Activated CD8-positive, alpha-beta memory T cell treated with anti-CD3 and anti-CD28 coated beads, Interleukin-2, amount 10 ng/mL, durations not matched to agents 7 days and 5 days (primary cell): ENCODE measurements at places on chromosomes 3 and 15. TPM values are rescaled to one million over a fixed set of nuclear protein-coding genes. Genes with fewer than 3 reads are reported as not detected.
A peak's percentile ranks its signal among the peaks of the same experiment; 100 is the strongest.

GRCh38 chr15:29208352-29208751 lies 61.3 kb downstream of the NSMCE3 start:
- no peak for DNase-seq

GRCh38 chr15:48242535-48242934 lies 36.4 kb downstream of the SLC12A1 start:
- DNase-seq, result no peak

DNA sequence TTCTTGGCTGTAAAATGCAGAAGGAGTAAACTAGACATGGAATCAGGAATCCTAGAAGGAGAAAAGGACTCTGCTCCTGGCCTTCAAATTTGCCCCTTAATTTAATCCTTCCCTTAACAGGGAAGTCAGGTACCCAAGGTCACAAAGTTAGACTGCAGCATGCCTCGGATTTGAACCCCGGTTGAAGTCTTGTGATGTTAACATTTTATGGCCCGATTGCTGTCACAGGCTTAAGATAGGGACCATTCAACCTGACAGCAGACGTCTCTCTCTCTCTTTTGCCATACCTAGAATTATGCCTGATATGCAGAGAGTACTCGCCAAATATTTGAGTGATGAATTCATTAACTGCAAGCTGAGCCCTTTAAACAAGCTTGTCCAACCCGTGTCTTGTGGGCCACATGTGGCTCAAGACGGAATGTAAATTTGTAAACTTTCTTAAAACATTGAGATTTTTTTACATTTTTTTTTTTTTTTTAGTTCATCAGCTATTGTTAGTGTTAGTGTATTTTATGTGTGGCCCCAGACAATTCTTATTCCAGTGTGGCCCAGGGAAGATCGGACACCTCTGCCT lies 217.2 kb downstream of the THSD4 start:
- DNase-seq, result no peak

DNA sequence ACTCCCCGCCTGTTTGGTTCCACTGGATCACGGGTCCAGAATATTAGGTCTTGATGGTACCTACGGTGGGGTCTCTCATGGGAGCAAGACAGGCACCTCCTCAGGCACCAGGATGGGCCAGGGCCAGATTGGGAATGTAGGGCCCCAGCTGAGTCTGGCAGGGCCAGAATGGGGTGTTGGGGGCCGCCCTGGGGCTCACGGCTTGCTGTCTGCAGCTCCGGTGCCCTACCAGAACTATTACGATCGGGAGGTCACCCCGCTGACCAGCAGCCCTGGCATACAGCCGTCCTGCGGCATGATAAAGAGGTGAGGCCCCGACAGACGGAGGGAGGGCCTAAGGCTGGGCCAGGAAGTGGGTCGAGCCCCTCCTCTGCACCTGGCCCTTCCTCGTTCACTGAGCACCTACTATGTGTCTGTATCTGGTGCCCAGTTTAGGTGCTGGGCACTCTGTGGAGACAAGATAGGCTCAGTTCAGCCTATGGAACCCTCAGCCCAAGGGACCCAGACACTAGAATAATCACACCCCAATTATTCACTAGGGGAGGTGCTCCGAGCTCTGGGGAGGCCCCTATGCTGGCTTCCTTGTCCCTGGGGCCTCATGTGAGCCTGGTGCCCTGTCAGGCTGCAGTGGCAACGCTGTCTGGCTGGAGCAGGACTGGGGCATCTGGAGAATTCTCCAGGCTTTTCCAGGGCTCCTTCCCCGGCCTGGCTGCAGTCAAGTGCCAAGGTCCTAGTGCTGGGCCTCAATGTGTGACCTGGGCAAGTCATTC lies 37.9 kb downstream of the PSTPIP1 start:
- peak; percentile 25 for DNase-seq

GRCh38 chr15:27167738-27168137 lies 196.8 kb downstream of the GABRG3 start:
- no peak for DNase-seq

GRCh38 chr3:33023176-33024136 lies 72.0 kb downstream of the CCR4 start:
- DNase-seq, result no peak

GRCh38 chr15:74977599-74977998 lies 17.8 kb upstream of the SCAMP5 start:
- DNase-seq, result peak; percentile 61

DNA sequence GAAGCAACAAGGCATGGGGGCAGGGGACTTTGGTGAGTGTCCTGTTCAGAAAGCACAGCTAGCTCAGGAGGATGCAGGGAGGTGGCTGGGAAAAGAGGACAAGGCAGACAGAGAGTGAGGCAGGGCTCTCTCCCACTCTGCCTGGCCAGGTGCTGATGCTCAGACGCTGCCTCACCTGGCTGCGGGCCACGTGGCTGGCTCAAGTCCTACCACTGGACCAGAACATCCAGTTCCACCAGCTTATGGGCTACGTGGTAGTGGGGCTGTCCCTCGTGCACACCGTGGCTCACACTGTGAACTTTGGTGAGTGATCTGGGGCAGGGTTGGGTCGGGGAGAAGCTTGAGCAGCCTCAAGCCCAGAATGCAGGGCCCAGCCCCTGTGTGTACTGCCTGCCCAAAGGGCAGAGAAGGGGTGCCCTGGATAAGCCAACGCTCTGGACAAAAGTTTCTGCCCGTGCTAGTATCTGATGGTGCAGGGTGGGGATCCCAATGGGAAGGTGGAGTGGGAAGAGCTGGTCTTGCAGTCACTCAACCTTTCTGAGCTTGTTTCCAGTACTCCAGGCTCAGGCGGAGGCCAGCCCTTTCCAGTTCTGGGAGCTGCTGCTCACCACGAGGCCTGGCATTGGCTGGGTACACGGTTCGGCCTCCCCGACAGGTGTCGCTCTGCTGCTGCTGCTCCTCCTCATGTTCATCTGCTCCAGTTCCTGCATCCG lies 20.9 kb downstream of the NOX5 start:
- DNase-seq, result no peak

GRCh38 chr3:195932418-195933043 lies 24.2 kb upstream of the TNK2 start:
- DNase-seq, result no peak

- no peak for DNase-seq
Observed at GRCh38 chr3:172259111-172259541, 189.1 kb downstream of the GHSR start.

- no peak for DNase-seq
Observed at GRCh38 chr3:53665608-53666425, 171.4 kb downstream of the CACNA1D start.

DNA sequence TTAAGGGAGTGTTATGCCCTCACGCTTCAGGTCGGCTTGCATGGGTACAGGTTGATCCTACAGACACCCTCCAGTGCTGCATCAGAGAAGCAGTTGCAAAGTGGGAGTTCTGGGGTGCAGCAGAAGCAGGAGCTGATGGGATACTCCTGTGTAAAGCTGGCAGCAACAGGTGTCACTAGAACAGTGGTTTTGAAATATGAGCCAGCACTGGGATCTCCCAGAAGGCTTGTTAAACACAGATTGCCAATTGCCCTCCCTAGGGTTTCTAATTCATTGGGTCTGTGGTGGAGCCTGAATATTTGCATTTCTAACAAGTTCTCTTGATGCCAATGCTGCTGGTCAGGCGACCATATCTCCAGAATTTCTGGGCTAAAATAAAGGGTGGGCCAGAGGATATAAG lies 350.4 kb downstream of the CLSTN2 start:
- no peak for DNase-seq

GRCh38 chr3:57085211-57085610 lies 24.7 kb downstream of the SPATA12 start:
- DNase-seq, result no peak

GRCh38 chr3:169085827-169086226 lies 577.7 kb downstream of the MECOM start:
- no peak for DNase-seq

- DNase-seq, result no peak
Observed at GRCh38 chr3:10280571-10280970, 12.2 kb downstream of the GHRL start.

DNA sequence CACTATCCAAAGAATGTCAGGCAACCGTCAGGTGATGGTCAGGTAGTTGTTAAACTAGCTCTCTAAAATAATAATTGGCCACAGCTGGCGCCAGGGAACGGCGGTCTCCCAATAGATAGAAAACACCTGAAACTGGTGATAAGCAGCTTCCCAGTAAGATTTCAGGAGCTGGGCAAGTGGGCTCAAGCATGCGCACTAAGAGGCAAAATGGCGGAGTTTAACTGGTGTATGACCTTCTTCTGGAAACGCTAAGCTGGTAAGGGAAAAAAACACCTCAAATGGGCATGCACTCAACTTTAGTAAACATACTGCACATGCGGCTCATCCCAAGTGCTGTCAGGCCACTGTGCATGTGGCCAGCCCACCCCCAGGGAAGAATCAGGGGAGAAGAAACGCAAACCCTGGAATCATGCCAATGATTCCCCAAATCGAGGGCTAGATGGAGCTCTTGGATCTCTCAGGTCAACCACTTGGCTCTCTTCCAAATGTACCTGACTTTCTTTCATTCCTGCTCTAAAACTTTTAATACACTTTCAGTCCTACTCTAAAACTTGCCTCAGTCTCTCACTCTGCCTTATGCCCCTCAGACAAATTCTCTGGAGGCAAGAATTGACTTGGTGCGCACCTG lies 195.0 kb downstream of the ZNF621 start:
- DNase-seq, result no peak

- no peak for DNase-seq
Observed at GRCh38 chr3:45123581-45124269, 22.5 kb downstream of the CDCP1 start.

DNA sequence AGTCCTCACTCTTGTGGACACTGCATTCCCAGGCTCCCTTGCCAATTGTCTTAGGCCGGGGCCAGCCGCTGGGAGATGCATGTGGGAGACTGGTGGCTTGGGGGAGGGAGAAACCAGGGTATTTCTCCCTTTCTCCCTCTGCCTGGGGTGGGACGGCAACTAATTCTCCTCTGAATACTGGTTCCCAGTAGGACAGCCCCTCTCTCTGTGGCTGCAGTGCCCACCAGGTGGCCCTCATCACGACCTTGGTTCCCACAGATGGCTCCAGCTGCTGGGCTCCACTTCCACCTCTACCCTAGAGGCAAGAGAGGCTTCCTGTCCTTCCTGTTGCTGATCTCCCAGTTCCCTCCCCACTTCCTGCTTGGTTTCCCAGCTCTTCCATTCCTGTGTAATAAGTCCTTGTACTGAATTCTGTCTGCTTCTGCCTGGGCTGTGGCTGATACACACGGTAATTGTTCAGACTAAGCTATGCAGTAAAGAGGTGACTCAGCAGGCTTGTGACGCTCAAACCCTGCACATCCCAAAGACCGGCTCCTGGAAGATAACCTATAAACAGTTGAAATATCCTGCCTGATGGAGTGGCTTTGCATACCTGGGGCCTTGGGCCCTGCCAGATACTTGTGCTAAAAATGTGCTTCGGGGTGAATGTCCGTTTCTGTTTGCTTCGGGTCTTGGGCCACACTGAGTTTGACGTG lies 20.4 kb upstream of the COPG1 start:
- DNase-seq, result no peak

- no peak for DNase-seq
Observed at GRCh38 chr3:188349351-188349901, 195.5 kb downstream of the LPP start.

DNA sequence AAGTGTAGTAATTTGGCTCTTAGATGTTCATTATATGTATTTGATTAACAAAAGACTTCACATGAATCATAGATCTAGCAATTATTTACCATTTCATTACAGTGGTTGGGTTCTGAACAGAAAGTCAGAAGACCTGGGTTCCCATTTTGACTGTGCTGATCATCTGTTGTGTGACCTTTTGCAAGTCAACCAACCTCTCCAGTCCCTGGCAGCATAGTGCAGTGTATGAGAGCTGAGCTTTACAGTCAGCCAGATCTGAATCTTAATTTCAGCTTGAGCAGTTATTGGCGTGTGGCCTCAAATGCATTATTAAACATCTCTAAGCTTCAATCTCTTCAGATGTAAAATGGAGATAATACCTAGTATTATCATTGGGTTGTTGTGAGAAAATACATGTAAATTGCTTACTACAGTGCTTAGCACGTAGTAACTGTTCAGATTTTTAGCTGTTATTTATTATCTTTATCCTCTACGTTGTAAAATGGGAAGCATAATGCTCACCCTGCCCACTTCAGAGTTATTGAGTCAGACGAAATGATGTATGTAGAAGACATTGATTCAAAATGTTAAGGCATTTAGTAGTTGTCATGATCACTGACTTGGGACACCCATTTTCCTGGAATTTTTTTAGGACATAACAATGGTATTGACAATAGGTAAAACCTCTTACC lies 104.0 kb downstream of the KLHL25 start:
- peak; percentile 80 for DNase-seq

- no peak for DNase-seq
Observed at GRCh38 chr3:62171789-62172188, 201.6 kb downstream of the FEZF2 start.

- DNase-seq, result no peak
Observed at GRCh38 chr3:19811689-19812088, 122.3 kb downstream of the EFHB start.

DNA sequence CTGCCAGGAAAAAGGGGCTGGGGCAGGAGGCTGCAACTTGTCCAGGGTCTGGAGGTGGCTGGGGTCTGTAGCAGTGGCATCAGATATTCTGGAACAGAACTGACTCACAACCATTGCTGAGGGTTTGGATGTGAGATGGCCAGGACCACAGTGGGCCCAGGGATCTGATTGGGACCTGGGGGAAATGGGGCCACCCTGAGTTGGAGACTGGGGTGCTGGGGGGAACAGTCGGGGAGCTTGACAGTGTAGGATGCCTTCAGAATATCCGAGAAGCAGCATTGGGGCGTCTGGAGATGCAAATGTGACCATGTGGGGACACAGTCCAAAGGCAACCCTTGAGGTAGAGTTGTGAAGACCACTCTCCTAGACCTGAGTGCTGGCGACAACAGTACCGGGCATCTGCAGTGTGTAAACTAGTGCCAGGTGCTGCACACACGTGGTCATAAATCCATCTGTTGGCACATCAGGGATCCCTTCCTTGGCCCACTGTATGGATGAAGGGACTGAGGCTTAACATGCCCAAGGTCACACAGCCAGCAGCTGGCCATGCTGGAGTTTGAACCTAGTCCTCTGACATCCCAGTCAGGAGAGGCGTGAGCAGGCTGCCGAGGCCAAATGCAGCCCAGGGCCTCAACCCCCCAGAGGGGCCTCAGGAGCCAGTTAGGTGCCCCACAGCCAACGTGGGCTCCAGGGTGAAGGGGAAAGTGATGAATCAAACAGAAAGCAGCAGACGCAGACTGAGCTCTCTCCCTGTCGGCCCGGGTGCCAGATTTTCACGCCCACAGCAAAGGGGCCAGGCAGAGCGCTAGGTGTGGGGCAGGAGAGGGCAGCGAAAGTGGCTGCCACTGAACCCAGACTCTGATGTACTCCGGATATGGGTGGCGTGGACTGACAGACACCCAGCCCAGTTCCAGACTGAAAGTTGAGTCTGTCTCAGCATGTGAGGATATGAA lies 18.8 kb downstream of the HEMK1 start:
- peak; percentile 90 for DNase-seq

Gene WDR73
- total RNA-seq, result 19.9 TPM

Gene CCDC9B
- total RNA-seq, result 0.45 TPM

Gene ACKR2
- 2.6 TPM for total RNA-seq

Gene HTR3E
- not detected for total RNA-seq

Gene DISP2
- total RNA-seq, result 0.37 TPM

Gene SYNPR
- total RNA-seq, result not detected

Gene CHRNA3
- not detected for total RNA-seq

Gene KLHL6
- total RNA-seq, result 30.9 TPM

Gene SLC2A2
- not detected for total RNA-seq

Gene DENND4A
- 47.3 TPM for total RNA-seq
